ENCODE measurements at places on chromosomes 3 and 15.

GRCh38 chr3:103629391-103629790 lies 1194.6 kb downstream of the ZPLD1 start:
- DNase-seq = no peak

DNA sequence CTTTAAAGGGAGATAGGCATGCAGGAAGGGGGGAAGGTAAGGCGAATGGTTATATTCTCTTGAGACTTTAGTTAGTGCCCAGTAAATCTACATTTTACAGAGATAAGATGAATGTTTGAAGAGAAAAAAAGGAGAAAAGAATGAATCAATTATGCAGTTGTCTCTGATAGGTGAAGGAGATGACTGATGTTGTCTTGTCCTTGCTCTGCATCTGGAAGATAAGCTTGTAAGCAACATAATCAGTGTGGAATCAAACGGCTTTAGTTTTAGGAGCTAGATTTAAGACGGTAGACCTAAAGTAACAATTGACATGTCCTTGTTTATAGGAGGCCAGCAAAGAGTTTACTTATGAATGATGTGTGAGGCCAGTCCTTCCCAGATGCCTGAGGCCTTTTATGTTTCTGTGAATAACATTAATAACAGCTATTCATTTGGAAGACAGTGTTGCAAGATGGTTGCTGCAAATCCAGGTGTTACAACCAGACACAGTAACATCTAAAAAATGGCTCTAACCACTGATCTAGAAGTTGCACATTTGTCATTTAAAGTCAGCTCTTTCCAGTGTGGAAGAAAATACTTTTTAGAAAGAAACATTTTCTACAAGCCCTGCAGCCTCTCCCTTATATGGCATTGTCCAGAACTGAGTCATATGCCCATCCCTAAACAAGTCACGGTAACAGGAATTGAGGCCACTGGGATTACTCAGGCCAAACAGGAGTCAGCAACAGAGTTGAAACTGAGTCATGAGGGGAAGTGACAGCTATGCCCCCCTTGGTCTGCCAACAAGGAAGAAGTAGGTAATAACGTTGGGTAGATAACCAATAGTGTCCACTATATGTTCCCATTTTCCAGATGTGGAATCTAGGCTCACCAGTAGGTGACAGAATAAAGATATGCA lies 77.5 kb upstream of the FBN1 start:
- no peak for DNase-seq

DNA sequence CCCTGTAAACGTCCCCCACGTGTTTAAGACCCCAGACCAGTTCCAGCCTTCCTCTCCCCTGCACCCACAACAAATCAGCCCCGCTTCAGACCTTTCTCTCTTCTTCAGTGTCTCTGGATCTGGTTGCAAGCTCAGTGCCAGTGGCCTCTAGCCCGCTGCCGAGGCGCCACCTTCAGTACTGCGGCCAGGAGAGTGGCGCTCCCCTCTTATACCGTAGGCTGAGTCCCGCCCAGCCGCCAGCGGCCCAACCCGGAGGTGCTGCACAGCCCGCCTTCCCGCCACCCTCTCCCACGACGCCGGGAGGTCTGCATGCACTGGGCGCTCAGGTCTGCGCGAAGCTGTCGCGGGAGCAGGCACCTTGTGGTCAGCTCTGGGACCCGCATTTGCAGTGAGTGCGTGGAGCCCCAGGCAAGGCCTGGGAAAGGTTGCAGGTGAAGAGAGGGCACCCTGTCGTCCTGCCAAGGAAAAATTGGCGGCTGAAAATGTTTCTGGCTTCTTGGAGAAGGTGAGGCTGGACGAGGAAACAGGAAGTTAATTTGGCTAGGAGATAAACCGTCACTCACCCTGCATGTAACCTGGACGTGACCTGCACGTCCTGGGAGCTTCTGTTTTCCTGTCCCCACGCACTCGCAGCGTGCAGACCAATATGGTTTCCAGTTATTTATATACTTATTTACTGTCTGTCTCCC lies at the start of gene C2CD4B:
C2CD4B (minus strand) TSS at position 182 of the 689 bp plus-strand sequence. CDS start 301 bp downstream, outside the sequence.
- peak; percentile 55 for DNase-seq

GRCh38 chr15:62186578-62186977 lies 21.5 kb upstream of the C2CD4B start:
- DNase-seq = no peak

GRCh38 chr15:73388256-73388781 lies 19.6 kb upstream of the HCN4 start:
- DNase-seq = no peak

DNA sequence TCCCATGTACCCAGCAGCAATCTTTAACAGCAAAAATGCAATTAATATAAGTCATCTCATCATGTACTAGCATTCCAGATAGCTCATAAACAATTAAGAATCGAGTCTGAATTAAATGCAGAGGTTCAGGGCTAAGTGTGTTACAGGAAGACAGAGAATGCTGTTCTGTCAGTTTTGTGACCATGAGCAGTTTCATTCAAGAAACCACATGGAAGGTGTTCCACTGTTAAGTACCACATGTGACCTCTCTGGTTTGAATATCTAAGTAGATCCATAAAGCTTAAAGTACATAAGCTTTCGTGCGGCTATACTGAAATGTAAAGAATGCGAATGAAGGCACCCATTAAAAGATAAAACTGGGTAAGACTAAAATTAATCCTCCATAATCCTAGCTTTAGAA lies 272.3 kb downstream of the IL5RA start:
- DNase-seq = no peak

- no peak for DNase-seq
These were observed 3.8 kb downstream of the INKA1 start for GRCh38 chr3:49806850-49807249.

- DNase-seq = no peak
These were observed 37.6 kb downstream of the ADAMTS9 start for GRCh38 chr3:64650096-64650622.

DNA sequence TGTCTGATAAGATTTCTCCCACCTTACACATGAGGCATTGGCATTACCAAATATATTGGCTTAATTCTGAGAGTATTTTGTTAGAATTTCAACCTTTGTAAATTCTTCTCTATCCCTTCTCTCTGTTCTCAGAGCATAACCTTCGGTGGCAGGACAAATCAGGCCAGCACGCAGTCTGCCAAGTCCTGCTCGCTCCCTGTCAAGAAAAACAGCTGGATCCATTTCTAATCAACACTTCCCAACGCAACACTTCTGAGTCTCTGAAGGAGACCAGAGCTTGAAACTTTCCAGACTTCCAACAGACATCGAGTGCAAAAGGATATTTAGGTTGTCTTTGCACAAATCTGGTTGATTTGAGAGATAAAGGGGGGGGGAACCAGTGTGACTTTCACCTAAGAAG lies 125.7 kb downstream of the SV2B start:
- no peak for DNase-seq

- DNase-seq = no peak
These were observed 8.1 kb upstream of the PHC3 start for GRCh38 chr3:170189398-170190256.

DNA sequence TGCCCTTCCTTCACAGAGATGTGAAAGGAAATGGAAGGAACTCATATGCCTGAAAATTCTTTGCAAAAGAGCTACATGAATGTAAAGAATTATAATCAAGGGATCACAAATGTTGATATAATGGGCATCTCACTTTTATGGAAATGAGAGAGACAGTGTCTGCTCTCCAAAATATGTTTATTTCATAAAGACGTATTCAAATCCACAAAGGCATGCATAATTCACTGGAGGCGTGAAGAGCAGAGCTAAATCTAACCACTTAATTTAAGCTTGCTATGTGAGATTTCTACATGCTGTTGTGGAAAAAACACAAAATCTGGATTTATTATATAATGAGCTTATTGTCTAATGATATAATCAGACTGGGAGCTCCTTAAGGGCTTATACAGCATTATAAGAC lies 469.1 kb downstream of the RAP2B start:
- no peak for DNase-seq

- peak; percentile 50 for DNase-seq
These were observed 13.3 kb upstream of the TMF1 start for GRCh38 chr3:69065318-69065964.

DNA sequence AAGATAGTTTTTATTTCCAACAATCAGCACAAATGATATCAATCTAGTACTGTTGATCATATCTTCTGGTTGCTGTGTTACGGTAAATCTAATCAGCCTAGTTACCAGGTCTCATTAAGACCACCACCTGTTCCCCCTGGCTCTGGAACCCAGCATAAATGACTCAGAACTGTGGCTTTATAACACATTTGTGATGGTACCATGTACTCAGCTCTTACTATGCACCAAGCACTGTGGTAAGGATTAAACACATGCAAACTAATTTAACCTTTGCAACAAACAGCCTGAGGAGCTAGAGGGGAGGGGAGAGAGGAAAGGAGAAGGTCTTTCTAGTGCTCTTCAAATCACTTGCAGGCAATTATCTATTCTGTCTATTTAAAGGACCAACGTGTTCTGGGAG lies 173.9 kb upstream of the LMCD1 start:
- no peak for DNase-seq

DNA sequence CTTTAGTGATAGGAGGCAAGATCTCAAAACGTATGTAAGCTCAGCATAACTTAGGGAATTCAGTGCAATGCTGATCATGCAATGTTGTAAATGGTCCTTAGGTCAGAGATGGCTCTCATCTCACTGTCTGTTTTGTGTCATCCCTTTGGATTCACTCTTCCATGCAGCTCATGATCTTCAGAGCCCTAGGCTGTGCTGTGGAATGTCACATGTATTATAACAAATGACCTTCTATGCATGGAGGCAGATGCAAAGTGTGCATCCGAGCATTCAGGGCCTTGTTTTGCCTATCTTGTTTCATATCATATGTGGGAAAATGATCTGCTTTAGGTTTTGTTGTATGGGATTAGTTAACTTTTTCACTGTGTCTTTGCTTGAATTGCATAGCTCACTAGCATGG lies 40.5 kb upstream of the PDZRN3 start:
- DNase-seq = no peak

DNA sequence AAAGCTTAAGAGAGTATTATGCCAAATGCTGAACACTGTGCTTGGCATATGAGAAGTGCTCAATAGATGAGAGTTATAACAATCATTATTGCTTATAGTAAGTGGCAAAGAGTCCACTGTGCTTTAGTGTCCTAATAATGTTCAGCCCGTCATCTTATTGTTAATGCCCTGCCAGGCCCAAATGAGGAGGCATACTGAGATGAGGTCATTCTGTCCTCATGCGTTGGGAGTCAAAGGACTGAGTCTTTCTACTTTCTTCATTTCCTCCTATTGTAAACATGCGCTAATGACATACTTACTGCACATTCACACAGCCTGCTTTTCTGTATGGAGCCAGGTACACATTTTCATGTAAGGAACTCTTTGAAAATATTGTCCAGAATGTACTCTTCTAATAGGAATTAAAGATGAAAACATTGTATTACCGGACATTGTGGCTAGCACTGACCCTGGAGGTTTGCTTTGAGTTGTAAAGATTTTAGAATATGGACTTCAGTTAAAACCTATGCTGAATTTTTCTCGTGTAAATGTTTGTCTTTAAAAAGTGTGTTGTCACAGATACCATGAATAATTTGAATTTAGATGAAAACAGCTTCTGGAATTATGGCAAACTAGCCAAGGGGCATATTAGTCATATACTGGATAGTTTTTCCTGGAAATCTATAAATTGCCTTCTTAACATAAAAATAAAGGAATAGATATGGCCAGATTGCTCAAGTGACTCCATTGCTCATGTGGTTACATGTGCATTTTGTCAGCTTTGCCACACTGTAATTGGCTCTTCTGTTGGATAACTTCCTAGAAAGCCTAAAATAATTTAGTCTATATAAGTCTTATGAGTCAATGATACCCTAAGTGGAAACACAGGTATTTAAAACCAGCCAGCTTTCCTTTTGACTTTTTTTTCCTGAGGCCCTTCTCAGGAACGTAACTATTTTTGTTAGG lies 38.3 kb downstream of the KBTBD12 start:
- DNase-seq = no peak

DNA sequence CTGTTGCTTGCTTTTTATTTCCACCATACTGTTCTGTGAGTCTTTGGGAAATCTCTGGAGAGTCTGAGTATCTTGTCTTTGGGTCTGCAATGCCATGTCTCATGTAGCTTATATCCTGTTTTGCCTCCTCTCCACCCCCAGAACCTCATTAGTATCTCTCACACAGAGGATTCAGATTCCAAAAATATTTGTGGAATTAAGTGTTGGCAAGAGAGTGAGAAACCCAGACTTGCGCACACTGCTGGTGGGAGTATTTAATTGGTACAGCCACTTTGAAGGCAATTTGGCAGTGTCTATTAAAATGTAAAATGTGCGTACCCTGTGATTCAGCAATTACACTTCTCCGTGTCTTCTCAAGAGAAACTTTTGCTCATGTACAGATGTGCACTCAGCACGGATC lies 68.6 kb downstream of the ZNF621 start:
- no peak for DNase-seq

DNA sequence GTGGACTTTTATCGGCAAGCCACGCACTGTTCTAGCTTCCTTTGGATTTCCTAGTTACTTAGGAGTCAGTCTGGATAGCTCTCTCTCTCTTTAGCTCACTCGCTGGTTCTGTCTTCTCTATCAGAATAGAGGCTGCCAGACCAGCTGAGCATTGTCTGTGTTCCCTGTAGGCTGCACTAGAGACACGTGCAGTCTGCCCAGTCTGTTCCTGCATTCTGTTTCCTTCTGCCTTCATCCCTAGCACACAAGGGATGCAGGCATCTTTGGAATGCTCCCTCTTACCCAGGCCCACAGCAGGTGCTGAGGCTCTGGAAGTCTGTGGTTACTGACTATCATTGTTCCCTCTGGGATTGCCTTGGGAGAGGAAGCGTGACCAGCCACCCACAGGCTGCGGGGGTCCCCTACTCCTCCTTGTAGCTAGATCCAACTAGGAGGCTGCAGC lies 322.8 kb downstream of the ZNF621 start:
- DNase-seq = no peak

DNA sequence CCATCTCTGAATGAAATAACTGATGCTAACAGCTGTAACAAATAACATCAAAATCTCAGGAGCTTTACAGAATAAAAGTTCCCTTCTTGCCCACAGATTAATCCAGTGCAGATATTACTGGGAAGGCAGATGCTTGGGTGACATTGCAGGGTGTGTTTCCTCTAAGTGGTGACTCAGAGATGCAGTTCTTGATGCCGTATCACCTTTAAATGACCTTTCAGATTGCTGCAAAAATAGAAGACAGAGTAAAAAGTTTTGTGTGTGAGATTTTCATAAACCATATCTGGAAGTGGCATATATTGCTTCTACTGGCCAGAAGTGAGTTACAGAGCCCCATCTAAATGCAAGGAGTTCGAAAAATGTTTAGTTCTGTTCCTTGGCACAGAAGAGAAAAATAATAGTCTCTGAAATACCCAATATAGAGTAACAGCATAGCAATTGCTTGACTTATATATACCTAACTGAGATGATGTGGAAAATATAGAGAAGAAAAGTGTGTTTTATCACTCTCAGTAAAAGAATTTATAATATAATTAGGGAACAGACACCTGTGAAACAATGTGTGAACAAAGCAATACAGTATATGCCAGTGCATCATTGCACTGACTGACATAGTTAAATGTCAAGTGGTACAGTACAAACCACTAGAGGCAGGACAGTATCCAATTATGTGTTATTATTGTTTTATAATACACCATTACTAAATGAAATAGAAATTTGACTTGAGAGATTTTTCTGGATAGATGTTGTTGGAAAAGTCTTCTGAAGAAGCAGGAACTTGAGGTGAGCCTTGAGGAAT lies 430.7 kb upstream of the CBLB start:
- peak; percentile 30 for DNase-seq

Measured in activated CD4-positive, alpha-beta memory T cell treated with anti-CD3 and anti-CD28 coated beads for 36 hours (primary cell).